ENCODE measurements at places on chromosomes 16 and 17. TPM values are rescaled to one million over a fixed set of nuclear protein-coding genes. Genes with fewer than 3 reads are reported as not detected.

NEK8 gene
- 2.2 TPM for total RNA-seq

CHST5 gene
- total RNA-seq = 0.45 TPM

CHD9NB gene
- total RNA-seq = 0.73 TPM

CLEC19A gene
- 0.27 TPM for total RNA-seq

AATK gene
- total RNA-seq = 7.3 TPM

ZFPM1 gene
- 2.8 TPM for total RNA-seq

CDH3 gene
- total RNA-seq = 4.9 TPM

IL34 gene
- 4.1 TPM for total RNA-seq

NHLRC4 gene
- total RNA-seq = 0.27 TPM

GRCh38 chr16:4940719-4941118 lies 3.8 kb upstream of the PPL start:
- DNase-seq = no peak

DNA sequence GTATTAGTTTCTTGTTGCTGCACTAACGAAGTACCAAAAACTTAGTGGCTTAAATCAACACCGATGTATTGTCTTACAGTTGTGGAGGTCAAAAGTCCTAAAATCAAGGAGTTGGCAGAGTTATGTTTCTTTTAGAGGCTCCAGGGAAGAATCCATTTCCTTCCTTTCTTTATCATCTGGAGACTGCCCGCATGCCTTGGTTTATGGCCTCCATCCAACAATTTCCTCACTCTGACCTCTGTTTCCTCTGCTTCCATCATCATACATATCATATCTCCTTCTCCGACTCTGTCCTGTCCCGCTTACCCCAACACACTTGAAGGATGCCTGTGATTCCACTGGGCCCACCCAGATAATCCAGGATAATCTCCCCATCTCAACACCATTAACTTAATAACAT lies 627.8 kb downstream of the KCNJ2 start:
- no peak for DNase-seq

GRCh38 chr17:49104511-49105074 lies 28.0 kb upstream of the B4GALNT2 start:
- DNase-seq = no peak

DNA sequence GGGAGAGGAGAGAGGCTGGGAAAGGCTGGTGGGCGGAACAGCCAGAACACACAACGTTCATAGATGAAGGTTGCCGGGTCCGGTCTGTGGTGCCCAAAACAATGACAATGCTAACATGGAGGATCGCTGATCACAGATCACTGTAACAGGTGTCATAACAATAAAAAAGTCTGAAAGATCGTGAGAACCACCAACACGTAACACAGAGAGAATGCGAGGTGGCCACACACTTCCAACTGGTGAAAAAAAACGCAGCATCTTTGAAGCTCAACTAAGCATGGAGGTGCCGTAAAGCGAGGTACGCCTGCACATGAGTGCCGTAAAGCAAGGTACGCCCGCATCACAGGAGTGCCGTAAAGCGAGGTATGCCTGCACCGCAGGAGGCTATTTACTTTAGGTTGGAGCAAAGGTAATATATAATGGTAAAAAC lies 42.3 kb downstream of the ABR start:
- no peak for DNase-seq

- no peak for DNase-seq
Measured at GRCh38 chr17:7357381-7357780, 2.4 kb downstream of the TMEM95 start.

DNA sequence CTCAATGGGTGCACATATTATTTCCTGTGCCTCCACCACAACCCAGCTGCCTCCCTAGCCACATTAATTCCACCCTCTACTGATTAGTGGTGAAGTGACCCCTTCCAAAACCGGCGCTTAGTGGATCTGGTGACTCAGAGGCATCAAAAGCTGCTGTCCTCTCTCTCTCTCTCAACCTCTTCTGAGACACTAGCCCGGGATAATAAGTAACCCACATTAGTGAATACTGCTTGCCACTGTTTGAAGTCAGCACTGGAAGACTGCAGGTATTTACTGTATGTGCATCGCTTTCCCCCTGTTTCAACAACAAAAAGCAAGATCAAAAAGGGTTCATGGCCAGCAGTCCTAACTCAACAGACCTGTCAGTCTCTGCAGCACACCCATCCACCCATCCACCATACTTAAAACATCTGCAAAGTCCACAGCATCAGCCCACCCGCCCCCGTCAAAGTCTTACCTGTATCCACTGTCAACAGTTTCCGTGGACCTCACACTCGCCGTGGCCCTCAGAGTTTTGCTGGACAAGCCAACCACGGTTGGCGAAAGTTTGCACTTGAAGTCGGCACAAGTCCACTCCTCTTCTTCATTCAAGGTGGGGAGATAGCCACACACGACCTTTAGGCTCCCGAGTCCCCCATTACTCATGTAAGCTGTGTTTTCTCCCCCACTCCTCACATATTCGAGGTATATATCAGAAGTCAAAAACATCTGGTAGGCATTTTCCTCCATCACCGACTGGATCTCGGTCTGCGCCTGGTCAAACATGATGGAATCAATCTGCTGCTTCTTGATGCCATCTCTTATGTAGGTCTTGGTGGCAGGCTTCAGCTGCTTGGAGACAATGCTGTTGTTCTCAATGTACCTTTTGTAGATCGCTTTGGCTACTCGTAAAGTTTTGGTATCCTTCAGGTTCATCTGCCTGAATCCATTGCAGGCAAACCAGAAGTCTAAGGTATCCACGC lies 3.8 kb downstream of the AXIN2 start:
- no peak for DNase-seq

DNA sequence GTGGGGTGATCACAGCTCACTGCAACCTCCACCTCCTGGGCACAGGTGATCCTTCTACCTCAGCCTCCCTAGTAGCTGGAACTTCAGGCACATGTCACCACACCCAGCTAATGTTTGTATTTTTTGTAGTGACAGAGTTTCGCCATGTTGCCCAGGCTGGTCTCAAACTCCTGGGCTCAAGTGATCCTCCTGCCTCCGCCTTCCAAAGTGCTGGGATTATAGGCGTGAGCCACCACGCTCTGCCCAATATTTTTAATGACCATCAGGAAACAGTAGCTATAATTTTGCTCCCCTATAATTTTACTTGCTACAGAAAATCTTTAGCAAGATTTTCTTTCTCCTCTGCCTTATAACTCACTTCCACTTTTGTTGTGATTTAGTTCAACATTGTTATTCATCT lies 29.7 kb upstream of the APPBP2 start:
- no peak for DNase-seq

DNA sequence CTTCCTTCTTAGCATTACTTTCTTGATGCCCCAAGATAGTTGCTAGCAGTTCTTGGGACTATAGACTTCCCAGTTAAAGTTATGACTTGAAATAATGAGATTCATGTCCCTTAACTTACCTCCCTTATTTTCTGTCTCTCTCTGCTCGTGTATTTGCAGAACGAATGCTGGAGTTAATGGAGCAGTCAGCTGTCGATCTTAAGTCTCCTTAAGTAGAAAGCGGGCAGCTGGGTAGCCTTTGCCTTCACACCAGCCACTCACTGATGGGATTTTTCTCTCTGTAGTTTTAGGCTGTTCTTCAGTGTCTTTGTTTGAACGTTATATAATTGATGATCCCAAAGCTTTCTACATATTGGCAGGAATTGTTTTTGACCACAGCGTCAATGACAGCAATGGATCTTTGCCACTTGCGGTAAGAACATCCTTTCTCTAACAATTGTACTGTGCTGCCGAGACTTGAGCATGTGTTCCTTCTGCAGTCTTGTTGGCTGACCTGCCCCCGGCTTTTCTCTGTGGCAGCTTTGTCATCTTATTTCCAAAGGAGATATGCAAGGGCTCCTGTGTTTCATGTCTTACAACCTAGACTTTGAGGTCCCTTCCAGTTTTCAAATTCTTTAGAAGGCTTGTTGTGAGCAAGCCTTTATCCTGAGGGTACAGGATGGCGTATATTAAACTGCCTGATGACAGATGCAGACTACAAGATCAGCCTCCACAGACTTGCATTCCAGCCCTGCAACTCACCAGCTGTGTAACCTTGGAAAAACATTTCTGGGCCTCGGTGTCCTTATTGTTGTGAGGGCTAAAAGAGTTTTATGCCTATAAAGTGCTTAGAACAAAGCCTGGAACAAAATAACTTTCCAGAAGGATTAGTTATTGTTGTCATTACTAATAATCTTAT lies 25.1 kb upstream of the ABCA3 start:
- DNase-seq = no peak

DNA sequence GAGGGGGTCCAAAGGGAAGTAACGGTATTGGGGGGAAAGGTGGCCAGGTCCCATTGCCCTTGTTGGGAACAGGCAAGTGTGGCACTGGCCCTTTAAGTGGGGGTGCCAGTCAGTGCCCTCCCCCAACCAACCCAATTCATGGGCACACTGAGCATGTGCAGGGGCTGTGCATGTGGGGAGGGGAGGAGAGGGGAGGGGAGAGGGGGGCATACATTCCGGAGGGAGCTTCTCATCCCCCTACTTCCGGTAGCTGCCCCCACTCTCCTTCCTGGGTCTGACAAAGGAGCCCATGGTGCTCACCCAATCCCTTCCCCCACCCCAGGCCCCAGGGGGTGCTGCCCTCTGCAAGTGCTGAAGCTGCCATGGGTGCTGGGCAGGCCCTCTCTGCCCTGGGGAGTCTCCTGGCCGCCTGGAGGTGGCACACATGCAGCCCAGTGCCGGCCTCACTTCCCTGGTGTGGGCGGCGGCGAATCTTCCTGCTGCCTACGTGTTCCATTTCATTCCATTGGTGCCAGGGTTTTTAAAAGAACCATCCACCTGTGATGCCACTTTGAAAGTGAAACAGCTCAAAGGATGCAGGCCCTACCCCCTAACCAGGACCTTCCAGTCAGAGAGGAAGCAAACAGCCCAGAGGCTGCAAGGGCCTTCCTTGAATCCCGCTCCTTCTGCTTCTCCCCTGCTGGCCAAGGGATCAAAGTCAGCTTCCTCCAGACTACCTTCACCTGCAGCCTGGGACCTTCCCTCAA lies 11.0 kb downstream of the HEXIM2 start:
- peak; percentile 88 for DNase-seq

DNA sequence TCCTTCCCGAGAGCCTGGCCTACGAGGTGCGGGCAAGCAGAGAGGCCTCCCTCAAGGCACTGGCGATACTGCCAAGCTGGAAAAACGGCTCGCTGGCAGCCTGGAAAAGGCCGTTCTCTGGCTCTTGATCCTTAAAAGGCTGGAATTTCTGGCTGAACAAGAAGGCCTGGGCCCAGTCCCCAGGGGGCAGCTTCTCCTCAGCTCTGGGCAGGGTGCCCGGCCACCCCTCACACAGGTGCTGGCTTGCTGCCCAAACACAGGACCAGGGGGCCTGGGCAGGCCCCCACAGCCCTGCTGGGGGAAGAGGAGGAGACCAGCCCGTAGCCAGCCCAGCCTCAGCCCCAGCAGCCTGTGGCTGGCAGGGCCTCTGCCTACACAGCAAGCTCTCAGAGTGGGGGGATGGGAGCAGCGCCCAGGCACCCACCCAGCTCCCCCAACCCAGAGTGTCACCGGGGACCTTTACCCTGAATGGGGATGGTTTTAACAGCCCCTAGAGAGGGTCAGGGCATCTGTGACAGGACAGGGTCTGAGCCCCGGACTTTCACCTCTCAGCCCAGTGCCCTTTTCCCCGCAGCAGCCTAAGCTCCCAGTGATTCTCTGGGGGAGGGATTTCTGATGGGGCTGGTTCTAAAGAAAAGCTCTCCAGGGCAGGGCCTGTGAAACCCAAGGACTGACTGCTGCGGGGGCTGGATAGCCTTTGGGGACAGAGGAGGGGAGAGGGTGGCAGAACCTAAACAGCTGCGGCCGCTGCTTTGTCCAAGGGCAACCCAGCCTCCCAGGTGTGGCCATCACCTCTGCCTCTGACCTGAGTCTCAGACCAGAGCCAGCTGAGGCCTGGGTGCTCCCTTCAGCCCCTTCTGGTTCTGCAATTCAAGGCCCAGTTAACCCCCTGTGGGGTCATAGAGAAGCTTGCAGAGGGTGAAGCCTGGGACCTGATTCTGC lies 38.6 kb upstream of the TOB1 start:
- DNase-seq = peak; percentile 59

DNA sequence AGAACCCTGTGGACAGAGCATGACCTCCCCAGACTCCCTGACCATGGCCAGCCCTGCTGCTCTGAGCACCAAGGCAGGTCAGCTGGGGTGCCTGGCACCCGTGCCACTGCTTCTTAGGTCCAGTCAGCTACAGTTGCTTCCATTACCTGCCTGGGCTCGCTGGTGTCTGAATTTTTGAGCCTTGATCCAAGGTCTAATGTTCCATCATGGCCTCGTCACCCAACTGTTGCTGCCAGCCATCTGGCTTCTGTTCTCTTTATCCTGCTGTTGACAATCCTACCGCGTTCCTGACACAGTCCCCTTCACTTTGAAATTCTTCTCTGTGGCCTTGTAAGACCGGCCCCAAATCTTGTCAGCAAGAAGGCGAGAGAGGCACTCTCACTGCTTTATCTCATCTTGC lies 16.7 kb downstream of the GLYR1 start:
- DNase-seq = no peak

DNA sequence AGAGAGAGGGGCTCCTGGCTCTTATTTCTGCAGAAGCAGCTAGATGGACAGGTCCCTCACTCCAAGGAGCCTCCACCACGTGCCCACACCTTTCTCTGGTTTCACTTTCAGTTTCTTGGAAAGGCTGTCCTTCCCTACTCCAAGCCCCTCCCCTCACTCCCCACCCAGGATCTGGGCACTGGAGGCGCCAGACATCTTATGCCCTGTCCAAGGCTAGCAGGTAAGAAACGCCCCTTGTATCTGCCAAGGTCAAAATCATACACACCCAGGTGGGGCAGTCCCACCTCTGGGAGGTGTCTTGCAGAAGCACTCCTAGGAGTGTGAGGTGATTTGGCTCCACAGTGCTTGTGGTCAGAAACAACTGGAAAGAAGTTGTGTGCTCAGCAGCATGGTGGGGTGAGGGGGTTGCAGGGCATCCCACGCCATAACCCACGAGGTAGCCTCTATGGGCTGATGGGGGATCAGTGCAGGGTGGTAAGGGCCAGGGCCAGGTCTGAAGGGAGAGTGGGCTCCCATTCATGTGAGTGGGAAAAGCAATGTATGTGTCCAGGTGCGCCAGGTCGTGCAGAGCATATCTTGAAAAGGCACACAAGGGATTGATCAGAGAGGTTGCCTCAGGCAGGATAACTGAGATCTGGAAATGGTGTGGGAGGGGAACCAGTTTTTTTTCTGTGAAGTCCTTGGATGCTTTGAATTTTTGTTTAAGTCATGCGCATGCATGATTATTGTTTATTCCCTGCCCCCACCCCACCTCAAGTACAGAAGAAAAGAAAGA lies 31.8 kb upstream of the PRM1 start:
- no peak for DNase-seq

Data from cerebellum (tissue), 4 donors.